ENCODE measurements at places on chromosomes 7 and 10. TPM values are rescaled to one million over a fixed set of nuclear protein-coding genes. Genes with fewer than 3 reads are reported as not detected.

TET1 gene
- 4.3 TPM for total RNA-seq

CNPY1 gene
- total RNA-seq, result not detected

DNA sequence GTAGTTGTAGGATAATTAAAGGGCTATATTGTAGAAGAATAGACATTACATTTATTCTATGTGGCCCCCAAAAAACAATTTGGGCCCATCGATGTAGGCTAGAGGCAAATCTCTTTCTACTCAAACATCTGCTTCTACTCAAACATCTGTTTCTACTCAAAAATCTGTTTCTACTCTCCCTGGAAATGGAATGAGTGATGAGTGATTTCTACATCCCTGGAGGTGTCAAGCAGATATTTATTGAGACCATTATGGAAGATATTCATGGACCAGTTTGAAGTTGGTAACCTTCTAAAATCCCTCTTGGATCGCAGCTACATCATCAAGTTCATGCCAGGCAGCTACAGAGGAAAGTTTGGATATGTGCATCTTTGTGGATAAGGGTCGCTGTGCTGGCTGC is 5.1 kb upstream of the PLPP4 start:
- no peak for DNase-seq

GRCh38 chr10:227014-227413 is 91.8 kb downstream of the ZMYND11 start:
- DNase-seq, result no peak

DNA sequence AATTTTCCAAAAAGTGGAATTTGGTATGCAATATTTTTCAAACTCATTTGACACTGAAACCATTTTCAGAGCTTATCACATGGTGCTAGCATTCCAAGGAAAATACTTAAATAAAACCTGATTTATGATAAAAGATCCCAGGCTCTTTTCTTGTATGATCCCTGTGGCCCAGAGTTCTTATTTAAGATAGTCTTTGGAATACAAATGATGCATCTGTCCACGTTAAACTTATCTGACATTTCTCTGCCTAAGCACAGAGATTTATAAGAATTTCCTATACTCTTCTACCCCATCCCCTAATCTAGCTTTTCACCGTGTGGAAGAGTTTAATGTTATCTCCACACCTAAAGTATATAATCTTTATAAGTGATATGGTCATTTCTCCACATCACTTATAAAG is 66.2 kb downstream of the AHR start:
- DNase-seq, result no peak

DNA sequence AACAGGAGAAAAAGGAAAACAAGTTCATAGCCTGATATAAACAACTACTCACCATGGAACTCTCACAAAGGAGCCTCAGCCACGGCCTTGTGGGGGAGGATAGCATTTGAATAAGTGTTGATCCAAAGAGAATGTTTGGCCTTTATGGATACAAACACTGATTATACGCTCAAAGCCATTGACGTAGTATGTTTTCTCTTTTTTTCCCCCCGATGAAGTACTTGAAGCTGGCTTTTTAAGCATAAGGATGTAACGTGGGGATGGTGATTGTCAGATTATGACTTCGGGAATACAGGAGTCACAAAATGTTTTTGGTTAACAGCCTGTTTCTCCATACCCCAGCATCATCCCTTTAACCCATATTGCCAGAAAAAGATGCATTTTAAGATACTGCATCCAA is 39.8 kb downstream of the CELF2 start:
- no peak for DNase-seq

DNA sequence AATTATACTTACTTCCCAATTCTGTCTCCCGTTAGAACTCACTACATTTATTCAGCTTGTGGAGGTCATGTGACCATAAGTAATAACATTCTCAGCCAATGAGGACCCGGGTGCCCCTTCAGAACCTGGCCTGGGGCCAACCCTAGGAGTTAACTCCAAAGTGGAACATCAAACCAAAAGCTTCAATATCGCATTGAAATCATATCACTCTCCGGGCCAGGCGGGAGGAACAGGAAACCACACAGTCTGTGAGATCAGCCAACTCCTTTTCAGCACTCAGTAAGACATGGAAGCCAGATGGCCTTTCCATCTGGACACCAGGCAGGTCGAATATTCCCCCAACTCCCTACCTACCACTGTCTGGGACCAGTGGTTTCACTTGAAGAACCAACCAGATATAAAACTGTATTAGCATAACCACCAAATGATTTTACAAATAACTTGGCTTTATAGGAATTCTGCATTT is 5.5 kb downstream of the CREB3L2 start:
- DNase-seq, result peak; percentile 85

DNA sequence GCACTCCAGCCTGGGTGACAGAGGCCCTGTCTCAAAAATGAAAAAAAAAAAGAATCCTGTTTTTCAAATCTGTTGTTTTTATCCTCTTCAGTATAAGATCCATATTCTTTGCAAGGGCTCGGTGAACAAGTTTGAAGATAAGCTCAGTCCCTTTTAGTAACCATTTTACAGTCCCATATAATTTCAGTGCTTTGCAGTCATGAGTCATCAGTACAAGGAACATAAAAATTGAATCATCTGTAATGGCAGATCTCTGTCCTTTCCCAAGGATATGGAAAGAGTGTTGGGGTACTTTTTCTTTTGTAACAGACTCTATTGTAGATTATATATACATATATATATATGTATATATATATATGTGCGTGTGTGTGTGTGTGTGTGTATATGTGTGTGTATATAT is 52.2 kb upstream of the ZPBP start:
- no peak for DNase-seq
